ENCODE measurements at places on chromosomes 4 and X.

DNA sequence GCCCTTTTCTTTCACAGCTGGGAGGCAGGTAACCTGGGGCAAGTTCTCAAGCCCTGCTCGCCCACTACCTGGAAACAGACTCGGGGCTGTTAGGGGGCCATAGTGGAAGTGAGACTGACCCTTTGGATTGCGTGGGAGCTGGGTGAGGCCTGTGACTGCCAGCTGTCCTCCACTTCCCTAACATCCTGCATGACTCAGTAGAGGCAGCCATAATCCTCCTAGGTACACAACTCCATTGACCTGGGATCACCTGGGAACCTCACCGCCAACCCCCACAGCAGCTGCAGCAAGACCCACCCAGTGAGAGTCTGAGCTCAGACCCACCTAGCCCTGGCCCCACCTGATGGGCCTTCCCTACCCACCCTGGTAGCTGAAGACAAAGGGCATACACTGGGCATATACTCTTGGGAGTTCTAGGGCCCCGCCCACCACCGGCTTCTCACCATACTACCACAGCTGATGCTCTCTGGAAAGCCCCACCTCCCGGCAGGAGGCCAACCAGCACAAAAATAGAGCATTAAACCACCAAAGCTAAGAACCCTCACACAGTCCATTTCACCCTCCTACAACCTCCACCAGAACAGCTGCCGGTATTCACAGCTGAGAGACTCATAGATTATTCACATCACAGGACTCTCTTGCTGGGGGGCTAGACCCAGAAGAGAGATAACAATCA is 61.1 kb upstream of the DCTD start:
- DNase-seq, result no peak

DNA sequence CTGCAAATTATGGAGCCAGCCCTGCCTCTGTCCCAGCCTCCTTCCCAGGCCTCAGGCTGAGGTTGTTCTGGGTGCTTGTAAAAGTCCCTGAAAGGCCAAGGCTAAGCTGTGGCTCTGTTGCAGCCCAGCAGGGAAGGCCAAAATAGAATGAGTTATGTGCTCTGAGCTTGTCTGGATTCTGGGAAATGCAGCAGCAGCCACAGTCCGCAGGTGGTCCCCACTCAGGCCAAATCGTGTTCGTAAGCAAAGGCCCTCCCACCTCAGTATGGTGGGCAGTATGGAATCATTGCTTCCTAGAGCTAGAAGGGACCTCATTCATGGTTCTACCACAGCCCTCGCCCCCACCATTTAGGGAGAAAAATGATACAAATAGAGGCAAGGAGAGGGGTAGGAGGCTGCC is 4.7 kb upstream of the TCEAL1 start:
- no peak for DNase-seq

DNA sequence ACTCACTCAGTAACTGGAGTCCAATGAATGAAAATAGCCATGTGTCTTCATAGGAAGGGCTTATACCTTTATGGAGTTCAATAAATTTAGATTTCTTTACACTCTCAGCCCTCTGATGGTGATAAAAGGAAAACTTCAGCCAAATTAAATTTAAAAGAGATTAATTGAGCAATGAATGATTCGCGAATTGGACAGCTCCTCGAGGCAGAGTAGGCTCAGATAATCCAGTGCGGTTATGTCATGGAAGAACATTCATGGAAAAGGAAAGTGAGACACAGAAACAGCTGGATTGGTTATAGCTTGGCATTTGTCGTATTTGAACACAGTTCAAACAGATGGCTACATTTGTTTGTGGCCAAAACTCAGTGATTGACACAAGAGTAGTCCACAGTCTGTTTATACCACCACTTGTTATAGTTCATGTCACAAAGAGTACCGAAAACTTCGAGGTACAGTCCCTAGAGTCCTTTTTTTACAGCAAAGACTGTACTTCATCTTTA is 54.6 kb upstream of the TACR3 start:
- DNase-seq, result no peak

DNA sequence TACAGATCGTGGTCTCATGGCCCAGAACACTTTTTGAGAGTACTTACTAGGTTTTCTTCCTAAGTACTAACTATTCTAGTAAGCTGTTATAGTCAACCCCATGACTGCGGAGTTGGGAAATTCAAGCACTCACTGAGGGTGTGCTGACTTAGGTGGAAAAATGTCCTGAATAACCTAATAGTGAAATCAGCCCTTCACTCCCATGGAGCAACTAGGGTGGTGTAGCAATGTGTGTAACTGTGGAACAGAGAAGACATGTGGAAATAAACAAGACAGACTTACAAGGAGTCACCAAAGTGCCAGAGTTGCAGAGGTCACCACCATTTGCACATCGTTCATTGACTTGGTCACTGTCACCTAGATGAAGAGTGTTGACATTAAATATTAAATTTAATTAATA is 12.1 kb upstream of the VSIG4 start:
- no peak for DNase-seq

- no peak for DNase-seq
Observed at GRCh38 chr4:68462691-68463090, 15.4 kb downstream of the TMPRSS11E start.

- DNase-seq, result no peak
Observed at GRCh38 chr4:86306816-86307215, 53.0 kb downstream of the MAPK10 start.

- no peak for DNase-seq
Observed at GRCh38 chr4:142452161-142452855, 393.8 kb downstream of the INPP4B start.

DNA sequence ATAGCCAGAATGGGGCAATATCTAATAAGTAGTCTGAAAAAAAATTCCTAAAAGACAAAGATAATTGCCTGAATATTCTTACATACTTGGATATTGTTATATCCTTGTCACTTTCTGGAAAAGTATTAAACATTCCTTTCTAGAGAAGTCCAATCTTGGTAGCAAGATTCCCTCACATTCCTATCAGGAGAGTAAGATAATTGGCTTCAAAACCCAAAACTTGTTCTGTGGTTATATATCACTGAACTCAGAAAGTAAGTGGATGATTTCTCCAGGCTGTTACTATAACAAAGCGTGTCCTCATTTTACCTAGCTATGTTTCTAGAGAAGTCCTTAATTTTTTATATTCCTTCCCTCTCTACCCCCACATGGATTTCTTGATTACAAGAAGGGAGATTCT is 46.0 kb upstream of the TEX13A start:
- no peak for DNase-seq

GRCh38 chrX:127908384-127908783 is 143.8 kb downstream of the ACTRT1 start:
- DNase-seq, result no peak

GRCh38 chr4:176256921-176257320 is 12.1 kb downstream of the ASB5 start:
- no peak for DNase-seq

DNA sequence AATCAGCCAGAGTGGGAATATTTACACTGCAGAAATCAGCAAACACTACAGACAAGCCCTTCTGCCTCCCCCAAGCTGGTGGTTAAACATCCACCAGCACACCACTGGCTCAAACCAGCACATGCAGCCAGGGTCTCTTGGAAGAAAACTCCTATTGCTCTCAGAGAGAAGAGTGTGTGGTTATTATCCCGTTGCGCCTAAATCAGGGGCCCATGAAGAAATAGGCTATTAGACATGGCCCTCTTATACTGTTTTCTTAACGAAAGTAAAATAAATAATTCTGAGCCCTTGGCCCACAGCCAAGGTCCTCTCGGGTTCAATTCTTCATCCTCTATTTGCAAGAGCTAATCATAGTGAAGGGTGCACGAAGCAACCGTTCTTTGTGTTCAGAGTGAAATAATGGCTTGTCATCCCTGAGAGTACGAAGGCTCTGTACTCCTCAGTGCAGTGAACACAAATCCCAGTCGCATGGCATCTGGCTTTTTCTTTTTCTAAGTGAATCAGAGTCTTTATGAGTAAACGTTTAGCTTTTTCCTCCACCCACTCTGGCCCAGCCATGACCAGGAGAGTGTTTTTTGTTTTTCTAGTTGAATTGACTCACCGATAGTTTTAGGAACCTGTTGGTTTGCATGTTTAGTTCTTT is 33.4 kb upstream of the RBM47 start:
- DNase-seq, result no peak

GRCh38 chr4:140238351-140239056 is 84.5 kb upstream of the MAML3 start:
- DNase-seq, result no peak

DNA sequence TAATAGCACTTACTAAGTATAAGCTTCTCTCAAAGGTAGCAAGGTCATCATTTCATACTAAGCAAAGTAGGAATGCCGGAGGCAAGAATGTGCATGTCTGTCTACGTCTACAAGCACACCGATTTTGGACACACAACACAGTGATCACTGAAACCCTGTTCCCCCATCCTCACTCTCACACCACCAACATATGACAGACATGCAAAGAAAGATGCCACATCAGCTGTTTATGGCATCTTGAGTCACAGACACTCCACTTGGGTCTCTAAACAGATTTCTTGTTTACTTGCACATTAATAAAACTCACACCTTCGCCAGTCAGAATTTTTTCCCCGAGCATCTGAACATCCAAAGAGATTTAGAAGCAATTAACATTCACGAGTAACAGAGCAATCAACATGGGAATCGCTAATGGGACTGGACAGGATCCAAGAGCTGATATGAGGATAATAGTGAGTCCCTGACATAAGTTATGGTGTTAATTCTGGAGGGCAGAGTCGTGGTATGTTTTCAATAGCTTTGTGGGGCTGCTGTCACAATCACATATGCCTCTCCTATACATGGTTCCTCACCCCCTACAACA is 324.1 kb downstream of the DHX15 start:
- DNase-seq, result no peak

Data from CD4-positive, CD25-positive, alpha-beta regulatory T cell (primary cell).